Metanephros (tissue), 2 donors: ENCODE measurements at places on chromosomes 4 and X. TPM values are rescaled to one million over a fixed set of nuclear protein-coding genes. Genes with fewer than 3 reads are reported as not detected.

The RGN gene
- total RNA-seq, result 30.4 TPM

The STAP1 gene
- 0.35 TPM for total RNA-seq

The RAB41 gene
- total RNA-seq, result not detected

The MAD2L1 gene
- total RNA-seq, result 19.3 TPM
